GM04503 (cell line): ENCODE measurements at places on chromosomes 7 and 10.

- DNase-seq: no peak
Observed at GRCh38 chr7:115449689-115450088, 527.8 kb downstream of the MDFIC start.

DNA sequence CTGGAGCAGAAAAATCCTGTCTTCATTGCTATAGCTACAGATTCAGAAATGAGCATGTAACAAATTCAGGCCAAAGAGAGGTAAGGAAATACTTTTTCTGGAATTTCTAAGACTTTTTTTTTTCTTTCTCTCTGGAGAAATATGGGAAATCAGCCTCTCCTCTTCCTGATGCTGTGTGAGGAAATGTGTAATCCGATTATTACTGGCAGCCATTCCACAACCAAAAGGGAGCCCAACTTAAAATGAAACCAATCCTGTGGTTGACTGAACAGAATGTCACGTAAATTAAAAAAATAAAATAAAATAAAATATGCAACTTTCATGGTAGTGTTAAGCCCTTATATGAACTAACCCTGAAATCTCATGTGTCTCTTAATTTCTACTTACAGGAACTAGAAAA, 10.7 kb upstream of the POT1 start:
- DNase-seq: no peak

DNA sequence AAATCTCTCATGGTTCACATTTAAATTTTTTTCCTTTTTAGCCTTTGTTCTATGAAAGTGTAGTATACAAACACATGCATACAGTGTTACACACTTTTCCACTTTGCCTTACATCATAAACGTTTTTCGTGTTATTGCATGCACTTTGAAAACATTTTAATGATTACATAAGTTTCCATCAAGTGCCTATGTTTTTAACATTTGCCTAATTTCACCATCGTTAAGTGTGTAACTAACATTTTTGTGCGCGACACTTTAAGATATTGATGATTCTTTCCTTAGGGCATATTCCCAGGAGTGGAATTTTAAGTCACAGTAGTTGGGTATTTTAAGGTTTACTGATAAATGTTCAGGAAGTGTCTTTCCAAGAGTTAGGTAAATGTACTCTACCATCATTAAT, 1.5 kb upstream of the FRAT2 start:
- DNase-seq: no peak

GRCh38 chr10:133123746-133124356, 36.1 kb downstream of the ADGRA1 start:
- DNase-seq: no peak

DNA sequence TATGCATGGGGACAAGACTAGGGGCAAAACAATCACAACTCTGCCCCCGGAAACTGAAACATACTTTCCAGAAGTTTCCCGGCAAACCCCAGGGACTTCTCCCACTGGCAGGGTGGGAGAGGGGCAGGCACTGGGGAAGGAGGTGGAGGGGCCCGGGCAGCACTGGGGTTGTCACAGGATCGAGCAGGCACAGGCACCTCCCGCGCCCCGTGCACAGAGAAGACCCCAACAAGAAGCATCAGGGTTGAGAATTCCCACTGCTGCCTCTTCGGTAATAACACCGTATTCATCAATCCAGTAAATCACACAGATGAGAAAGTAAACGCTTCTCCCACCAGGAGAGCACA, 490.5 kb downstream of the PTPRN2 start:
- DNase-seq: no peak

- DNase-seq: no peak
Observed at GRCh38 chr7:33861947-33862346, 43.4 kb upstream of the BMPER start.
